NCI-H1092 (cell line): ENCODE measurements at places on chromosomes 16 and 17.
A peak's percentile ranks its signal among the peaks of the same experiment; 100 is the strongest.

DNA sequence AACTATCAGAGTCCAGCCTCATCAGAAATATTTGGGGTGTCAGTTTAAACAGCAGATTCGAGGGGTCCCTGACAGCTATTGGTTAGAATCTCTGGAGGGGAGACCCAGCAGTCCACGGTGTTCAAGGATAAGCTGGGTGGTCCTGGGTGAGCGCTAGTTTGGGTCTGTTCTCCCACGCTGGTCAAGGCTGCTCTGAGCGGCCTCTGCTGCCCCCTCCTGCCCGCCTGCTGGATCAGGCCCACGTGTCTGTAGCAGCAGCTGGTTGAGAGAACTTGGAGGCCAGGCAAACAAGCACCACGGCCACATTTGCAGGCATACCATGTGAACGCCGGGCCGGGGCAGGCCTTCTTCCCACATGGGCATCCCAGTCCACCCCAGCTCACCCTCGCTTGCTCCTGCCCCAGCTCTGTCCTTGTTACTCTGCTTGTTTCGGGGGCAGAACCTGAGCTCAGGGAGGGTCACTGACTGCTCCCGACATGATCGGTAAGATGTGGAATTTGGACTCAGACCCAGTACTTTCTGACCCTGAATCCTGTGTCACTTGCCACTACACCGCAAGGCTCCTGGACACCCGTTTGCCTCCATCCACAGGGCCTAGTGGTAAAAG is 7.4 kb downstream of the FOXF1 start:
- DNase-seq, result peak; percentile 20

- no peak for DNase-seq
Observed at GRCh38 chr16:27784351-27785306, 234.7 kb downstream of the KATNIP start.

GRCh38 chr17:8393470-8394231 is 4.0 kb downstream of the RNF222 start:
- DNase-seq, result no peak

DNA sequence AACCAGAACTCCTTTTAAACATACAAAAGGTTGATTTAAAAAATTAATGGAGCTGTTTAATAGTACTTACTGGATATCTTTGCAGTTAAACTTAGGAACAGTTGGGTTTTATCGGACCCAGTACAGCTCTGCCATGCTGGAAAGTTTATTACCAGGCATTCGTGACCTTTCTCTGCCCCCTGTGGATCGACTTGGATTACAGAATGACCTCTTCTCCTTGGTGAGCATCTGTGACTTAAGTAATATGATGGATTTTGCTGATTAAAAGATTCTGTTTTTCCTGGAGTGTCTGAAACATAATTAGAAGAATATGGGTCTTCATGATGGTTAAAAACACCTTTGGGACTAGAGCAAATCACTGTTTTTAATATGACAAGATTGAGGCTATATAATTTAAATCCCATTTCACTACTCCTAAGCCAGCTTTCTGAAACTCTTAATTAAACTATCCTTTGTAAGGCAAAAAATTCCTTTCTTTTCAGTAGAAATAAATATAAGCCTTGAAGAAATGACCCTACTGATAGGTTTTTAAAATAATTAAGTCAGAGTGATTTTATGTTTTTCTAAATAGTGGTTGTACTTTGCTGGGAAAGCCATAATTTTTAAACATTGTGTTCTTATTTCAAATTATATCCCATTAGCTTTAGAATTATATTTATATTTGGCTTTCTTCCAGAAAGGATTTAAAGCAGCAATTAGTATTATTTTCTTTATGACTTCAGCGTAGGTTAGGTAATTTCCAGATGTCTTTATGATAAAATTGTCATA is 45.7 kb upstream of the KPNB1 start:
- no peak for DNase-seq

DNA sequence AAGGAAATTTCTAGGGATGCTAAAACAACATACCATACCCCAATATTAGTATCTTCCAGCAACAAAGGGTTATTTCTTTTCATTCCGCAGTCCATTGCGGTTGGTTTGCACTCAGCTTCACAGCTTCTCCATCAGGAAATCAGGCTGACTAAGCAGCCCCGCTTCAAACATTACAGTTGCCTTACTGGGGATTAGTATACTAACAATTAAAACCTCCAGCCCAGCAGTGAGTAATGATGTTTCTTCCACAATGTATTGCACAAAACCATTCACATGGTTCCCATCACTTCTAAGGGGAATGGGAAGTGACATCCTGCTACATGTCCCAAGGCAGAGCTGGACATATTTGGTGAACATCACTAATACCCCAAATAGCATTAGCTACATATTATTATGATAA is 1384.9 kb downstream of the CDH8 start:
- DNase-seq, result no peak

DNA sequence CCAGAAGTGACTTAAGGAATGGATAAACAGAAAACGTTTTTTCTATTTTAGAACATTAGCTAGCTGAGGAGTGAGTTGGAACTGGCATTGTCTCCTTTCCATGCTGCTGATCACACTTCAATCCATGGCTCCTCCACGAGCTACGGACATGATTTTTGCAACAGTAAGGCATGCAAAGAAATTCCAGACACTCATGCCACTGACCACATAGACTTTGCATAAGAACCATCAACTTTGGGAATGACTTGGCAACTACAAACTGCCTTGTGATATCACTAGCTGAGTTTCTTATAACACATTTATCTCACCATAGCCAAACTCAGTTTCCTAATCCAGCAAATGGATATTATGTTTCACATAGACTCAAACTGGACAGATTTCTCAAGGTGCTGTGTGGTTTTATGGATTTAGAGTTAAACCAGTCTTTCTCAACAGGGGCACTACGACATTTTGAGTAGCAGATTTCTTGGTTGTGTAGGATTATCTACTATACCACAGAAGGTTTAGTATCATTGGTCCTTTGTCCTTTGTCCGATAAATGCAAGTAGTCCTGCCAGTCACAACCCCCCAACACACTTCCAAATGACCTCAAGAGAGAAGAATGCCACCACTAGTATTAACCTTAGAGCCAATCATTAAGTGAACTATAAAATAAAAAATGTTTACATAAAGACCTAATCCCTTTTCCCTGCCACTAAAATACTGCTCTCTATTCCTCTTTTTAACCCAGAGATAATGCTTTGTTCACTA is 48.3 kb upstream of the C17orf78 start:
- DNase-seq, result no peak

GRCh38 chr17:65047941-65048340 is 8.6 kb downstream of the GNA13 start:
- DNase-seq, result no peak

DNA sequence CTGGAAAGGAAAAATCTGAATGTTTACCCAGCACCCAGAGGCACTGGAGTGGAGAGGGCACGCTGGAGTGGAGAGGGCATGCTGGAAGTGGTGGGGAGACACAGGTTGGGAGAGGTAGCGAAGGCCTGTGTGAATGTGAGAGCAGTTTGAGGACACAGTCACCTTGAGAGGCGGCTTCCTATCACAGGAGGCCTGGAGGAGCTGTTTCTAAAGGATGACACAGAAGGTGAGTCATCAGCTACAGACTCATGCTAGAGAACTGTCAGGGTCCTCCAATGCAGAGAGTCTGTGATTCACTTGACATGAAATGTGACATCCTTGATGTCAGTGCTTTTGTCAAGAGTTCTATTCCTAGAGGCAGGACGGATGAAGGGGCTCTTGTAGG is 13.8 kb downstream of the CTRL start:
- DNase-seq, result no peak

DNA sequence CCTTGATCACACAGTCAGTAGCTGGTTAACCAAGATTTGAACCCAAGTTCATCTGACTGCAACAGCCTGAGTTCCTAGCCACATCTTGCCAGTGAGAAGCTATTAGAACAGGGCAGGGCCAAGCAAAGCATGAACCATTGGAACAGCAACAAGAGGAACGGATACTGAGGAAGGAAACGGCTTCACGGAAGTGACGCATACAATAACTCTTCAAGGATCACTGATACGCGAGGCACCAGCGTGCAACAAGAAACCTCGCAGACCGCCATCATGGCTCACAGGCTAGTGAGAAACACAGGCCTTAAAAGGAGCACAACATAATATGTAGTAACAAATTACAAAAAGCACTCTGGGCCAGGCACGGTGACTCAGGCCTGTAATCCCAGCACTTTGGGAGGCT is 114.9 kb downstream of the CDYL2 start:
- no peak for DNase-seq

DNA sequence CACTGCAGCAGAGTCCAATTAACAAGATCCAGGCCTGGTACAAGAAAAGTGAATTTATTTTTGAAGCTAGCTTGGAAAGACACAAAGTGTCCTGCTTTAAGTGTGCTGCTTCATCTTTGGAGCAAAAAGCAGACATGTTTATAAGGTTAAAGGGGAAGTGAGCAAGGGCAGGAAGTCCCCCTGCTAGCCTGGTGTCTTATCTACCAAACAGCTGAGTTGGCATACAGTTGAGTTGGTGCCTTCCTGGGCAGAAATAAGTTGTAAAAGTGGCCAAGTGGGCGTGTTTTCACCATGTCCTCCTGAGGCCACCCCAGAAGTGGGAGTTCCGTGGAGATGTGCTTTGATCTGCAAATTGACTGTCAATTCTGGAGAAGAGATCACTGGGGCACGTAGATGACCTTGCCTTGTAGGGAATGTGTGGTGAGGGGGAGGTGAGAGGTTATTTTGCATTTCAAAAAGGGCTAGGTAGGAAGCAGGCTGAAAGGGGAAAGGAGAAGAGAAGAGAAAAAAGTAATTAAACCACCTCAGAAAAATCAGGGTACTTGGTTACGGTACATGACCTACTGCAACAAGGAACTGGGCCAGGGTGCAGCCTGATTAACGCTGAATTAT is 38.3 kb upstream of the HSBP1 start:
- no peak for DNase-seq

GRCh38 chr17:35160354-35161201 is 13.0 kb downstream of the UNC45B start:
- DNase-seq, result no peak

- no peak for DNase-seq
Observed at GRCh38 chr17:81349397-81350319, 45.6 kb upstream of the BAHCC1 start.

GRCh38 chr17:68734187-68734900 is 133.2 kb upstream of the FAM20A start:
- no peak for DNase-seq

DNA sequence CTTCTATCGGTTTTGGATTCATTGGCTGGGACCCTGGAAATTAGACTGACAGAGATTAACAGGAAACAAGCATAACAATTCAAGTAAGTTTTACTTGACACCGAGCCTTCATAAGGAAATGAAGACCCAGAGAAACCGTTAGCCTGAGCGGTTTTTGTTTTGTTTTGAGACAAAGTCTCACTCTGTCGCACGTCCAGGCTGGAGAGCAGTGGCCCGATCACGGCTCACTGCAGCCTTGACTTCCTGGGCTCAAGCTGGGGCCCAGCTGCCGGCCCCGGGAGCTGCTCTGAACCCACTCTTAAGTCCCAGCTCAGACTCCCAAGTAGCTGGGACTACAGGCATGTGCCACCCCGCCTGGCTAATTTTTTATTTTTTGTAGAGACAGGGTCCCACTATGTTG is 321.3 kb downstream of the SEC14L1 start:
- no peak for DNase-seq

- no peak for DNase-seq
Observed at GRCh38 chr16:65222536-65222935, 100.7 kb upstream of the CDH11 start.

DNA sequence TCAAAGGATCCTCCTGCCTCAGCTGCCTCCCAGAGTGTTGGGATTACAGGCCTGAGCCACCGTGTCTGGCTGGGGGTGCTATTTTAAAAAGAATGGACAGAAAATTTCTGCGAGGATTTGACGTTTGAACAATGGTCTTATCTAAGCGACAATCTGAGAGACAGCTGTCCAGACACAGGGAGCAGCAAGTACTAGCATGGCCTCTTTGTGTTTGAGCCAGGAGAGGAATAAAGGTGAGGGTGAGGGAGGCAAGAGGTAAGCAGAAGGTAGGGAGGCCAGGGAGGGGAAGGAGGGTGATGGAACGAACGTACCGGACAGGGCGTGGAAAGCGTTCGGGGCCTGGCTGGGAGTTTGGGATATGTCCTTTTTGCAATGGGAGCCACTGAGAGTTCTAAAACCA is 59.2 kb downstream of the PITPNC1 start:
- no peak for DNase-seq

DNA sequence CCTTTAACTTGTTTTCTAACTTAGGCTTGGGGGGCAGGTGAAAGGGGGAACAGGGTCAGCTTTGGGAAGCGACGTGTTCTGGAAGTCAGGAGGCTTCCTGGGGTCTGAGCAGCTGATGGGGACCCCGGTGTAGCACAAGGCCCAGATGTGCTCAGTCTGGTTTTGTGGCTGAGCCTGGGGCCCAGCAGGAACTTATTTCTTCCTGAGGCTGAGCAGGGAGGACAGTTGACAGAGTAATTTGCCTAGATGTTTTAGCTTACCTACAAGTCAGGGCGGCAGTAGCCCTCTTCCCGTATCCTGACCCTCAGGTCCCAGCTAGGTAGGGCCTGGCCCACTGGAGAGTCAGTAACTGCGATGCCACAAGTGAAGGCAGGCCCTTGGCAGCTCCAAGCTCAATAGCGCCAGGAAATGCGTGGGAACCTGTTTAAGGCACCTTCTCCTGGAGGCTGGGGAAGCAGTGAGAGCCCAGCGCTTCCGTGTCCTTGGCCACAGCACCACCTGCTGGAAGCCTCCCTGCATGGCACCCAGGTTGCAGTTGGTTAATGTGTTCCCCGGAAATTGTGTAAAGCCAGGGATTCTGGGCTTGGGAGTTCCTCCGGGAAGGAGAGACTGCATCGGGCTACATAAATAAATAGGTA is 5.2 kb downstream of the CCR7 start:
- peak; percentile 74 for DNase-seq

- no peak for DNase-seq
Observed at GRCh38 chr16:84888450-84888849, 68.7 kb downstream of the CRISPLD2 start.

GRCh38 chr16:63776437-63776836 is 1345.4 kb downstream of the CDH11 start:
- no peak for DNase-seq

DNA sequence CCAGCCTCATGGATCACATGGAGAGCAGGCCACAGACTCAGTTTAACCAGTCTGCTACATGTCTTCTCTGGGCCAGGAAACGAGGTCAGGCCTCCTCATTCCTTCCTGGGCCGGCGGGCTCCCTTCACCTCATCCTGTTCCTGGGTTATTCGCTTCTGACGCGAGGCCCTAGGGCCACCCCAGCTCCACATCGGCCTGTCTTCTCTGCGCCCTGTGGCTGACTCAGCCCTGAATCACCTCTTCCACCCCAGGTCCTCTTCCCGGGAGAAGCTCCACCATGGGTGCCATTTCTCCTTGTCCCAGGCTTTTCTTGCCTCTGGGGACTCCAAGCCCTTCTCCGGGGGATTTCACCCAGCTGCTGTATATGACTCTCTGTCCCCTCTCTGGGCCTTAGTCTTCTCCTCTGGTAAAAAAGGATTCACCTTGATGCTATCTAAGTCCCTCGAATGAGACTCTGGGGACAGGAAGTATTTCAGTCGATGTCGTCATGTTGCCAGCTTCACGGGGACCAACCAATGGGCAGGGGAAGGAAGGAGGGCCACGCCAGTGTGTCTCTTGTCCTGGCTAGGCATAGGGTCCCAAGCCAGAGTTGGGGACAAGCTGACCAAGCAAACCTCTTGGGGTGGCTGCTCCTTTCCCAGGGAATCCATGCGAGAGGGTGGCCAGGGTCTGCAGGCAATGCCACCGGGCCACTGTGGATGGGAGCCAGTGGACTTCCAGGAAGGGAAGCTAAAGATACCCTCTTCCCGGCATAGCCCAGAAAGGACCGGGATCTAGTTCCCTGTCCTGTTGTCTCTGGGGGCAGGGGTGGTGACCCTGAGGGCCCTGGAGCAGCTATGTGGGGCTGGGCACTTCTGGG is 58.7 kb downstream of the SOCS3 start:
- no peak for DNase-seq

- no peak for DNase-seq
Observed at GRCh38 chr17:64329588-64329987, 61.1 kb downstream of the PECAM1 start.
